Fibroblast of skin of right biceps (primary cell): ENCODE measurements at places on chromosomes 11 and 22.
A peak's percentile ranks its signal among the peaks of the same experiment; 100 is the strongest.

- no peak for DNase-seq
Measured at GRCh38 chr22:31143038-31143437, 2.7 kb upstream of the PLA2G3 start.

DNA sequence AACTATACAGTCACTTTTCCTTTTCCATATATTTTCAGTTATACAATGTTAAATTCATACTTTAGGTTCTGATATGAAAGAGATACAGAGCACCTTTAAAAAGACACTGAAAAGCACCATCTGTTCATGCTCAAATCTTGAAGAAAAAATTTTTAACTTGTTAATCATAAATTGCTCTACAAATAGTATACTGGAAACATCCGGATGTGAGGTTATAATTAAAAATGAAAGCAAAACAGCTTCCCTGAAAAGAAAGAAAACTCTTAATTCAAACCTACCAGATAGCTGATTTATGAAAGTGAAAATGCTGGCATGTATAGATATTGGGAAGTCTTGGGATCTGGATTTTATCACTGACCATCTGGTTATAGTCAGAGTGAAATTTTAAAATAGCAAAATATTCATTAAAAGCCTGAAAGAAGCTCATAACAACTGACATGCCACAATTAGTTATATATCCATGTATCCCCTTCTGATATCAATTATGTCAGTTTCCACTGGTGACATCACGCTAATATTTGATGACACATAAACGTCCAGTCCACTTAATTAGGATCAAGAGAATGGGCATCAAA is 740.0 kb downstream of the DLG2 start:
- DNase-seq = peak; percentile 28

GRCh38 chr11:9250139-9250582 is 15.0 kb downstream of the DENND5A start:
- no peak for DNase-seq

GRCh38 chr11:118930094-118930712 is 4.5 kb upstream of the BCL9L start:
- peak; percentile 74 for DNase-seq

DNA sequence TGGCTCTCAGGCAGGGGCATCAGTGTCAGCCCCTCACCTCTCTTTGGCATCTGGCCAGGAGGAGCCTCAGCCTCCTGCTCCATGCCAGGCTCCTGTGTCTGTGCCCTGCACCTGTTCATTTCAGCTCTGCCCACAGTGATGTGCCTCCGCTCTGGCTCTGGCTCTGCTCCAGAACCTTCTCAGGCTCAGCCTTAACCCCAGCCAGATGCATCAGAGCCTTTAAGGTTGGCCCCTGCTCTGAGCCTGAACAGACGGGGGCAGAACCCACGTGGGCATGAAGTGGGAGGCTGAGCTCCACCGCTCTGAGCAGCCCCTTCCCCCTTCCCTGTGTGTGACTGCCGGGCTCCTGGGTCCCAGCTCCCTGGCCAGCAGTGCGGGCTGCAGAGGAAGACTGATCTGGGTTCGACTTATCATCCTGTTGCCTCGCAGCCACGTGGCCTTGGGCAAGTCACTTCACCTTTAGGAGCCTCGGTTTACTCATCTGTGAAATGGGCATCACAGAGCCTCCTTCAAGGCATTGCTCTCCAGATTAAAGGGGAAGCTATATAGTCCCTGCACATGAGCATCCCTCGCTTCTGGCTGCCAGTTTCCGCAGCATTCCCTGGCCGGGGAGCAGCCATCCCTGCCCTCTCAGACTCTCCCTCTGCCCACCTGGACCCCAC is 44.7 kb upstream of the RTL6 start:
- no peak for DNase-seq

- DNase-seq = no peak
Measured at GRCh38 chr11:74434528-74434927, 32.8 kb downstream of the KCNE3 start.

DNA sequence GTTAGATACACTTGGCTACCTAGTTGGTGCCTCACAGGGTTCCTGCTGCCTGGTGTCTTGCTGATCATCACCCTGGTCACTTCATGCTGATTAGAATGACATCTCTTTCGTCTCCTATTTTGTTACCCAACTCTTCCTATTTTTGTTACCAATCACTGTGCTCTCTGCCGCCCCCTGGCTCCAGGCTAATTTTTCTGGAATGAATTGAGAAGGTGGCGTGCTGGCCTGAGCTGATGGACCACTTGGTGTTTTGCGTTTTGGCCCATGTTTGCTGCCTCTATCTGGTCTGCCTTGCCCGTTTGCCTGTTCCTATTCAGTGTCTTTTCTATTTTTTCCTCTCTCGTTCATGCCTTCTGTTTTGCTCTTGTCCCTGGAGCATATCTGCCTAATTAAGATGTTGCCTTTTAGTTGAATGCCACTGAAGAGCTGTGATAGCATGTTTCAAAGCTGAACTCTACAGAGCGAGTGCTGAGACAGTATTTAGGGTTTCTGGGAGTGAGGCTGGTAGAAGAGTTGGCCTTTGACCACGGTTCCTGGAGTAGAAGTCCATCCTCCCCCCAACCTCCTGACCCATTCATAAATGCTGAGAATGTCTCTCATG is 5.9 kb upstream of the ATF4 start:
- DNase-seq = no peak

GRCh38 chr11:120174866-120175265 is 36.0 kb upstream of the OAF start:
- DNase-seq = no peak

DNA sequence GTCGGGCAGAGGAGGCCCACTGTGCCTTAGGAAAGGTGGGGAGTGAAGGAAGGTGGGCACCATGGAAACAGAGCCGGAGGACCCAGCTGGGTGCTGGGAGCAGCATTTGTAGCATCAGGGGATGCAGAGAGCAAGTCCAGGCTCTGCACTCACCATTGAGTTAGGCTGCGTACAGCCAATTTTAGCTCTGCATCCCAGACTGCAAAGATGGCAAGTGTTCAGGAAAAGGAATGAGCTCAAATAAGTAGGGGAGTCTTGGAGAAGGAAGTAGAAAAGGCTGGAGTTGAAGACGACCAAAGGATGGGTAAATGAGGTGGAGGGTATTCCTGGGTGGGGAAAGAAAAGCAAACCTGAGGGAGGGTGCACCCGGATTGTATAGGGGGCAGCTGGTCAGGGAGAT is 31.6 kb upstream of the ETS1 start:
- no peak for DNase-seq

DNA sequence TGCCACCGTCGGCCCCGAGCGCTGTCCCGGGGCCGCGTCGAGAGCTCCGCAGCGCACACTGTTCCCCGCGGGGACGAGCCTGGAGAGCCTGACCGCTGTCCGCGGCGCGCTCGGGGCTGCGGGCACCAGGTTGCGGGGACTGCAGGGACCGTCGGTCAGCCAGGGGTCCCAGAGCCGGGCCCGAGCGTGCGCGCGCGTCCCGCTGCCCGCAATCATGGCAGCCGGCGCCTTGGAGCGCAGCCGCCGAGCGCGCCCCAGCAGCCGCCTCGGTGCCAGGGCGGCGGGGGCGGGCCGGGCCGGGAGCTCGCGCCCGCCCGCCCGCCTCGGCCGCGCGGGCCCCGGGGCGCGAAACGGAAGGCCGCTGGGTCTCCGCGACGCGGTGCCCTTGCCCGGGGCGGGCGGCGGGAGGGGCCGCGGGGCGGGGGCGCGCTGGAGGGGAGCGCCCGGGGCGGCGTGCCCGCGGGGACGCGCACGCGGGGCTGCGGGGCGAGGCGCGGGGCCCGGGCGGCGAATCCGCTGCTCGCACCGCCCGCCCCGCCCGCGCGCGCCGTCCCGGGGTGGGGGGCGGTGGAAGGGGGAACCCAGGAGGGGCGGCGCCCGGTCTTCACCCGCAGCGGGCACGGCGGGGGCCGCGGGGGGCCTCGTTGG is 79.4 kb upstream of the PPARA start:
- peak; percentile 84 for DNase-seq

GRCh38 chr11:44417731-44418455 is 108.0 kb upstream of the ALX4 start:
- no peak for DNase-seq

DNA sequence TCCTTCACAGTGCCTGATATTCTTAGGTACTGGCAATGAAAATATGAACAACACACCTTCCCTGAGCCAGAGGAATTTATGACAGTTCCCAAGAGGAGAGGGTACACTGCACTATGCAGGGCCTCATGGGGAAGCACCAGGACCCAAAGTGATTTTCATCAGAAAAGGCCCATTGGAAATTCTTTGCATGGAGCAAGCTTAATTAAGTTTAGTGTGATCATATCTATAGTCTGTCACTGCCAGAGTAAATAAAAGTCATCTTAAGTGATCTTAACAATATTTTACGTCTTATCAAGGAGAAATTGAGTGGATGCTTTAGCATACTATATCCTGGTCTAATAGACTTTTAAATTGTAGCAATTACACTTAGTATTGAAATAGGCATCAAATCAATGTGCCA is 86.5 kb downstream of the ACER3 start:
- no peak for DNase-seq

- DNase-seq = no peak
Measured at GRCh38 chr11:104876861-104877431, 21.3 kb downstream of the CASP12 start.

- peak; percentile 79 for DNase-seq
Measured at GRCh38 chr22:44620129-44620840, 81.7 kb upstream of the PRR5 start.

- peak; percentile 86 for DNase-seq
Measured at GRCh38 chr11:57649826-57650738, at the start of gene YPEL4. Gene YPEL4 (minus strand): TSS chr11:57649912. CDS start chr11:57647107, 2,805 bp downstream.

DNA sequence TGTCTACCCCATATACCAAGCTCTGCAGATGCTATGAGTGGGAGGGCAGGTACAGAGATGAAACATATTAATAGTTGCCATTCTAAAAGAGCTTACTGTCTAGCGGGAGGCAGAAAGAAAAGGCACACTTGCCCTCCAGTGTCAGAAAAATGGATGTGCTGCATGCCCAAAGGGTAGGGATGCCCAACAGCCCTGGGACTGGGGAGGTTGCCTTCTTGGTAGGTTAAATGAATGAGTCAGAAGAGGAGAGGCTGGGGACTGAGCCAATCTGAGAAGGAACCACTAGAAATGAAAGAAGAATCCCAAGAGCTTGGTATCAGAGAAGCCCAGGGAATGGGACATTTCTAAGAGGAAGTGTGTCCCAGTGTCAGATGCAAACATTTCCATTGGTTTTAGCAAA is 1.2 kb downstream of the BIRC3 start:
- no peak for DNase-seq

DNA sequence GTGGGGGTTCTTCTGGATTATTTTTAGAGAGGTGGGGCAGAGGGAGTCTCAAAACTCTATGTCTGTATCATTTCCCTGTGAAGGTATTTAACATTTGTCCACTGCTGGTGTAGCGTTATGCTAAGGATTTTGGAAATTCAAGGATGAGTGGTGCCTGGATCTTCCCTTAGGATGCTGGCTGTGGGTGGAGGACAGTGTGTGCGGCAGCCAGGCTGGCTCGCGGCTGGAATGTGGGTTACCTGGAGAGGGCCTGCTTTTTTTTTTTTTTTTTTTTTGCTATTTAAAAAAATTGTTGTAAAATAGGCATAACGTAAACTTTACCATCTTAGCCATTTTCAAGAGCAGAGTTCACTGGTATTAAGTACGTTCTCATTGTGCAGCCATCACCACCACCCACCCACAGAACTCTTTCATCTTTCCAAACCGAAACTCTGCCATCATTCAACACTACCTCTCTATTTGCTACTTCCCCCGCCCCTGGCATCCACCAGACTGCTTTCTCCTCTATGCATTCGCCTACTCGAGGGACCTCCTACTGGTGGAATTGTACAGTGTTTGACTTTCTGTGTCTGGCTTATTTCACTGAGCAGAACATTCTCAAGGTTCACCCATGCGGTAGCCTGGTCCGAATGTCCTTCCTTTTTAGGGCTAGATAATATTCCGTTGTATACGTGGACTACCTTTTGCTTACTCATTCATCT is 67.1 kb downstream of the PARVB start:
- peak; percentile 21 for DNase-seq

GRCh38 chr11:71914617-71915189 is 13.7 kb downstream of the XNDC1N start:
- DNase-seq = no peak

DNA sequence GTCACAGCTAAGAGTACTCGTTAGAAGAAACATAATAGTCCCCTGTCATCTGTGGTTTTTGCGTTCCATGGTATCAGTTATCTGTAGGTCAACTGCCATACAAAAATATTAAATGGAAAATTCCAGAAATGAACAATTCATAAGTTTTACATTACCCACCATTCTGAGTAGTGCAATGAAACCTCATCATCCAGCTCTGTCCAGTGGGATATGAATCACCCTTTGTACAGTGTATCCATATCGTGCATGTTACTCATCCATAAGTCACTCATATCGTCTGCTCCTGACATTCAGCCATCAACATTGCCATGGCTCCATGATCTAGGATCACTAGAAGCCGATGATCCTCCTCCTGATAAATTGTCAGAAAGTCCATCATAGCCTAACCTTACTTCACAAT is 174.9 kb upstream of the C11orf87 start:
- peak; percentile 85 for DNase-seq

- DNase-seq = peak; percentile 53
Measured at GRCh38 chr11:41714101-41714500, 254.6 kb upstream of the LRRC4C start.

DNA sequence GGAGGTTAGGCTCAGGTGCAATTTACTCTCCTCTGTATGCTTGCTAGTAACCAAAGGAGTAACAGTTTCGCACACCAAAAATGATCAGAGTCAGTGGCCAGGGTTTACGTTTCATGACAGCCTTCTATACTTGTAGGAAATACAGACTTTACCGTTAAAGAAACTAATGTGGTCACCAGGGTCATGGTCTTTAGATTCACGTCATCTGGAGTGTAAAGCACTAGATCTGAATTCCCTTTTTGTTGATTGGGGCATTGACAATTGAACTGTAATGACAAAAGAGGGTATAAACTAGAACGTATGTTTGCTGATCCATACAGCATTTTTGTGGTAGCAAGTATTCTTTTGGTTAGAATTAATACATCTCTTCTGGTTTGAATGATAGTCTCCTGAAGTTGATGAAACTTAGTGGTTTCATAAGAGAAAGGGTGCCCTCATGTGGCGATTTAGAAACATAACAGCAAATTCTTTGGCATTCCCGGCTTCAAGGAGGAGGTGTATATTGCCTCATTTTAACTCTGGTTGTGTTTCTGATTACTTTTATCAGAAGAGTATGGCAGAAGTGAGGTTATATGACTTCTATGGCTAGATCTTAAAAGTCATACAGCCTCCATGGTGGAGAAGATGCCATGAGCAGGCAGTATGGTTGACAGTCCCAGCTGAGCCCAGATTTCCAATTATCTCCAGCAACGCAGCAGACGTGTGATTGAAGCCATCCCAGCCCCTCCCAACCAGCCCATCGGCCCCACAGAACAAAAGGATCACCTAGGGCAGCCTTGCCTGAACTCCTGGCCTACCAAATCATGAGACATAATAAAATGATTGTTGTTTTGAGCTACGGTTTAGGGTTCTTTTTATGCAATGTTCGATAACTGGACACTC is 35.1 kb downstream of the MMP7 start:
- DNase-seq = peak; percentile 84

DNA sequence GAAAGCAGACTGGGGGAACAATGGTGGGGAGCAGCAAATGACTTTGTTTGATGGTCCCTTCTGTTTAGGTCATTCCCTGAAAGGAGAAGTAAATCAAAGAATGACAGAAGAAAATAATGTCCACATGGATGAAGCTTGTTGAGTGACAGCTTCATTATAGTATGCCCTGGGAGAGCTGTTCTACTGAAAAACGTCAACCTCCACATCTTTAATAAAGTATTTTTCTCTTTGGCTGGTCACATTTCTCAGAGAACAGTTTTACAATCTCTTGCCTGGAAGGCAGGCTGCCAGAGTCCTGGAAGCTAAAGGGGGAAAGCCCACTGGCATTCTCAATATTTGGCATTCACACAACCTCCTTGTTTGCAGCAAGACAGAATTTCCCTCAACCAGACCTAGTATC is 287.9 kb downstream of the SWAP70 start:
- no peak for DNase-seq

GRCh38 chr22:38292694-38293093 is 19.9 kb upstream of the TMEM184B start:
- DNase-seq = no peak
